ENCODE measurements at places on chromosomes 11 and 22.
A peak's percentile ranks its signal among the peaks of the same experiment; 100 is the strongest.

- DNase-seq, result peak; percentile 27
These were observed 15.9 kb upstream of the GRAMD4 start for GRCh38 chr22:46604306-46604690.

DNA sequence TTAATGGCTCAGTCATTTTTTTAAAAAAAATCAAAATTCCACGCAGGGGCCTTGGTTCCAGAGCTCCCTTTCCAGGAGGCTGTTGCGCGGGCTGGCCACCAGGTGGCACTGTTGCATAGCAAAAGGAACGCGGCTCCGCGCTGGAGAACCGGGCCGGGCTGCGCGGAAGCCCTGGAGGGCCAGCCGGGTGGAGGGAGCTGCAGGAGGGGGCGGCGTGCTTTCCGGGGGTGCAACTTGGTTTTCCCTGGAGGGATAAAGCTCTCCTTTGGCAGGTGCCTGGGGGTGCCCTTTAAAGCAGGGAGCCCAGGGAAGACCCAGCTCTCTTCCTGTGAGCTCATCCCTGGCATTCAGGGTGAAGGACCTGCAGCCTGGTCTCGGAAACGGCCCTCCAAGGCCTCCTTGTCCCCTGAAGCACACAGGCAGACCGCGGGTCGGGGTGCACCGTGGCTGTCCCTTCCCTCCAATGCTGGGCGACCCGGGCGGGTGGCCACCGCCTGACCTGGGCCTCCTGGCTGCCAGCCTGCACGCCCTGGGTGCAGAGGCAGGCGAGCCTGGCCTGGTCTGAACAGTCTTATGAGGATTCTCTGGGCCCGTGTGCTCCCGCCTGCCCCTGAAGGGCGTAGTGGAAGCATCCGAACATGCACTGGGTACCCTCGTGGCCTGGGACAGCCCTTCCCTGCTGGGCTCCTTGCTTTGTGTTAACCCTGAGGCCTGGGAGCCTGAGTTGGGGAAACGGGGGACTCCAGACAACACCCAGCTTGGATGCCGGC, 23.4 kb downstream of the KRTAP5-5 start:
- DNase-seq, result peak; percentile 64

GRCh38 chr22:45934659-45935341, 42.2 kb downstream of the WNT7B start:
- DNase-seq, result no peak

GRCh38 chr11:119739975-119740374, 11.0 kb upstream of the NECTIN1 start:
- DNase-seq, result no peak

GRCh38 chr11:86954269-86955110, 705 bp downstream of the FZD4 start:
- DNase-seq, result no peak

GRCh38 chr11:16778876-16779275, 40.4 kb downstream of the C11orf58 start:
- no peak for DNase-seq

DNA sequence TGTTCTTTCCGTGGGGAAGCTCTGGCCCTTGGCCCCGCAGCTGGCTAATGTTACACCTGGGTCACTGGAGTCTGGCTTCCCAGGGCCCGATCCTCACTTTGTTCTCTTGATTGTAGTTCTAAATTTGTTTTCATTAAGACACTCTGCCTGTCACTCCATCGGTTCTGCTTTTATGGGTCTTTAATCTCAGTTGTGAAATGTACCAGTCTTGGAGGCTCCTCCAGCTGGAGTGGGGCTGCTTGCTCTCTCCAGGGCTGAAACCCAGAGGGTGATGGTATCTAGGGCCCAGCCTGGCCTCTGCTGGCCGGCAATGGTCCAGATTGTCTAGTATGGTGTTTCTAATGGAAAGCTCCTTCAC, 352.9 kb downstream of the TENM4 start:
- no peak for DNase-seq

DNA sequence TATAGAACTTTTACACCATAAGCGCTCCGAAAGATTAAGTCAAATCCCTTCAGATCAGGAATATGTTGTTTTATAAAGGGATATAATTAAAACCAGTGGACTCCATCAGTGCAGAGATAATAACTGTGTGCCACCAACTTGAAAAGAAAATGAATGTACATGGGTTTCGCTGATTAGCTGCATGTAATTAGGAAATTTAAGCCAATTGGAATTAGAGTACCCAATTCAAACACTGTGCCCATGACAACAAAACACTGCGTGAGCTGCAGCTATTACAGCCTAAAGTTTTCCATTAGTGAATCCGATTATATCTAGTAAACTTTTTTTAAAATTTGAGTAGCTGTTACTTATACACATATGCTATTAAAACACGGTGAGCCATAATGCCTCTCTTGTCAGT, 392.3 kb upstream of the ARHGAP42 start:
- DNase-seq, result no peak

DNA sequence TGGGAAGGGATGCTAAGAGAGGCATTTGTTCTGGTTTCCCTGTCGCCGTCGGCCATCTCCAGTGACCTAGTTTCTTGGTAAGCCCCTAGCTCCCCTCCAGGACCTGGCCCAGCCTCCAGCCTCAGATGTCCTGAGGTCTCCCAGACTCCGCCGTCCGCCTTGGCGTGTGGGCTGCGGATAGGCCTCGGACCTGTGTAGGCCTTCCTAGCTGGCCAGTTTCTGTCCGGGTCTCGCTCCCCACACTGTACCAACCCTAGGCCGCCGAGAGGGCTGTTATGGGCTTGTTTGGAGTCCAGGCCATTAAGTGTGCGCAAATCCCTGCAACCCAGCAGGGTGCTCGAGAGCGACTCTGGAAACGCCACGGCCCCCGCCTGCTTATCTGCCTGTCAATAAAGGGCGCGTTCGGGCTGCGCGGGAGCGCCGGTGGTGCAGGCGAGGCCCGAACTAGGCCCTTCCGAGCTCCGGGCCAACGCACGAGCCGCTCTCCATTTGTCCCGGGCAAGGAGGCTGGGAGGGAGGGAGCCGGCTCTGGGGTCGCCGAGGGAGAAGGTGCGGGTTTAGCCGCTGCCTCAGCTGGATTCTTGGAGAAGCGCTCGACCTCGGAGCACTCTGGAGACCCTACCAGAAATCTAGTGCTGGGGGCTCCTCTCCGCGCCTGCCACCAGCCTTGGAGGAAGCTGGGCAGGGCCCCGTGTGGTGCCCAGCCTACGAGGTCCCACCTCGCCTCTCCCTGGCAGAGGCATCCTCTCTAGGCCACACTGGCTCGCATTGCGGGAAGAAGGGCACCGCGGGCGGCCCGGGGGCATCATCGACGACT, 8.7 kb upstream of the PAX6 start:
- DNase-seq, result no peak

GRCh38 chr11:69797737-69798528, 21.3 kb downstream of the FGF3 start:
- DNase-seq, result no peak

- no peak for DNase-seq
These were observed 10.7 kb downstream of the CRY2 start for GRCh38 chr11:45857961-45858474.

DNA sequence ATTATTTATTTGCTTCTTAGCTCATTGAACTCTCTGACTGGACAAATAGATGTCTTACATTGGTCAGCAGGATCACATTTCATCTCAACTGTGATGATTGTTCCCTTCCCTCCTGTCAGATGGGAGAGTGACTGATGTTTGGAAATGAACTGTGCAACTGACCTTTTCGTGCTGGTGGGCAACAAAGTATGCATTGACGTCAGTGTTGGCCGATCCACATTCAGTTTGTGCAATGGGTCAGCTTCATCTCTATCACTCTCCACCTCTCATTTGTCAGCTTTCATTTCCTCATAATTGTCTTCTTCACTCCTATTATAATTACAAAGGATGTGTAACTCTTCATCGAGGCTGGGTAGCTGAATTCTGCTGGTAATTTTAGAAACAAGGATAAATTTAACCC, 71.3 kb downstream of the PPP2R1B start:
- no peak for DNase-seq

GRCh38 chr11:47587723-47588326, 1.3 kb downstream of the FAM180B start:
- DNase-seq, result no peak

DNA sequence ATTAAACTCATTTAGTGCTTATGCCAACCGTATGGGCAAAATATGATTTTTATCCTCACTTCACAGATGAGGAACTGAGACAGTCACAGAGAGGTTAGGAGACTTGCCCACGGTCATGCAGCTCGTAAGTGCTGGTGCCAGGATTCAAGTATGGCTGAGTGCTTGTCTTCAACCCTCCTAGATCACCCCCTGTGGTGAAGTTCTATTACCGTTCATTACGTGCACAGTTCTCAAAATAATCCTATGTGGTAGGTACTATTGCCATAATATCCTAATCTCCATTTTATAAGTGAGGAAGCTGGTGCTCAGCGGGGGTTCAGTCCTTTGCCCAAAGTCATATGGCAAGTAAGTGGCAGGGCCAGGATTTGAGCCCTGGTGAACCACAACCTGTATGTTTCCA, 1.5 kb downstream of the MIEF1 start:
- no peak for DNase-seq

GRCh38 chr11:127998421-127998820, 588.9 kb downstream of the ETS1 start:
- DNase-seq, result no peak

- DNase-seq, result no peak
These were observed 30.1 kb downstream of the GGTLC2 start for GRCh38 chr22:22674467-22674866.

DNA sequence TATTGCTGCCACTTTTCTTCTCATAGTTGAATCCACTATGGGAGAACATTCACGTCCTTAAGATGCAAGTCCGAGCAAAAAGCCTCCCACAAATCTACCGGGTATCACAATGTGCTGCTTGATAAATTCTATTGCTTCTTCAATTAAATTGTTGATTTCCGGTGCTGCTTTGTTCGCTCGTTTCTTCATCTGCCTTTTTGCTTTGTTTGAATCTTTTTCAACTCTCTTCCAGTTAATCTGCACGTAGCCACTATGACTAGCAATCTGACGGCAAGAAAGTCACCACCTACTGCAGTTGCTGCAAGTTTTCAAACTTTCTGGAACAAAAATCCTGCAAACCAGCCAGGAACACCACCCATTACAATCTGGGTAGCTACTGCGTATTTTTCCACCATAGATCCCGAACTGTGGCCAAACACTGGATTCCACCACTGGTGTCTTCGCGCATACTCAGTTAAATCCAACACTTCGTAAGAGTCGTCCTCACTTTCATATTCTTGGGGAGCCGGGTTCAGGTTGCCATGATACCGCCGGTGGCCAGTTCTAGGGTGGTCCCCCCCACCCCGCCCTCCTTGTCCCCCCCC, 59.1 kb downstream of the CLMP start:
- DNase-seq, result no peak

DNA sequence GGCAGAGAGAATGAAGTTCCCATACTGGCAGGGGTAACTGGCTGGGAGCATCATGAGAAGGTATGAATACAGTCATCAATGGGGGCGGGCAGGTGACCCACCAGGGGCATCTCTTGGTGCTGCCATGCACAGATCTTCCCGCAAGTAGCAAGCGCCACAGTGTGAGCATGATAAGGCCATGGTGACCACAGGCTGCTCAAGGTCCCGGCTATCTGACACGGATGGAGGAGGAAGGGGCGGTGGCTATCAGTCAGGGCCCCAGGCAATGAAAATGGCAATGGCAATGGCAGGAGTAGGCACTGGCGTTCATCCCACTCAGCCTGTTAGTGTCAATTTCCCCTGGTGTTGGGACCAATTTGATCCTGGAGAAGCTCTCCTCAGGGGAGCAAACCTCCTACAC, 21.6 kb downstream of the ASCL2 start:
- DNase-seq, result no peak

DNA sequence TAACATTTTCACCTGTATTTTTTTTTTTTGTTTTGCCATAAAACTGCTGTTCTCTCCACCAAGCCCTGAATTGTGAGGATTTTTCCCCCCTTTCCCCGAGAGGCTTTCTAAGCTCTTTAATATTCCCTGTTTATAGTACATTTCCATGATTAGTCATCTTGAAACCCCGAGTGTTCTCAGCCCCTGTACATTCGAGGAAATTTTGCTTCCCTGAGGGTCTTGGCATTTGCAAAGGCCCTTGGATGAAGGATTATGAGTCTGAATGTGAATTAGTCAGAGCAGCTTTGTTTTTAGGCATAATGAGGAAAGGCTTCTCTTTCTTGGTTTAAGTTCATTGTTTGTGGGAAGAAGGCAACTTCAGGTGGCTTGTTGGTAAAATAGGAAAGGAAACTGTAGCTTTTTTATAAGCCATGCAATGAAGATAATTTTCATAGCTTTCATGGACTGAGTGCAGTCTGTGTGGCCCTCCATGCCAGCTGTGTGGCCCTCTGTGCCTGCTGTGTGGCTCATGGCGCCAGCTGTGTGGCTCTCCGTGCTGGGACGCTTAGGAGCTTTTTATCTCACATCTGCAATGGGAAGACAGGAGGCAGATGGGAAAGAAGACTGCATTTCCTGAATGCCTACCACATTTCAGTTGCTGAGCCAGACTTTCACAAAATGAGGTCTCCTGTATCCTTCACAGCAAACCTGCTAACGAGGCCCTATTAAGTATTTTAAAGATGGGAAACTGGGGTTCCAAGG, 129.0 kb downstream of the TEAD1 start:
- DNase-seq, result no peak

DNA sequence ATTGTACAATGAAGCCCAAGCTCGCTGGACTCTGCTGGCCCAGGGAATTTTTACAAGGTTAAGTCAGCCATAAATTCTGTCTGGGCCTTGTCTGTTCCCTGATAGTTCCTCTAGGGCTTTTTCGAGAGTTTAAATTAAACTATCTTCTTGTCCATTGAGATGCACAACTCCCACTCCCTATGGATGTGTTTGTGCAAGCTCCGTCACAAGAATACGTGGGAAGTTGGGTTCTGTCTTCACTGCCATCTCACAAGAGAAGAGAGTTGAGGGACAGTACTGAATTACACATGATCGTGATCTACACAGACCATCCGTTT, 153.6 kb upstream of the TTC12 start:
- no peak for DNase-seq

DNA sequence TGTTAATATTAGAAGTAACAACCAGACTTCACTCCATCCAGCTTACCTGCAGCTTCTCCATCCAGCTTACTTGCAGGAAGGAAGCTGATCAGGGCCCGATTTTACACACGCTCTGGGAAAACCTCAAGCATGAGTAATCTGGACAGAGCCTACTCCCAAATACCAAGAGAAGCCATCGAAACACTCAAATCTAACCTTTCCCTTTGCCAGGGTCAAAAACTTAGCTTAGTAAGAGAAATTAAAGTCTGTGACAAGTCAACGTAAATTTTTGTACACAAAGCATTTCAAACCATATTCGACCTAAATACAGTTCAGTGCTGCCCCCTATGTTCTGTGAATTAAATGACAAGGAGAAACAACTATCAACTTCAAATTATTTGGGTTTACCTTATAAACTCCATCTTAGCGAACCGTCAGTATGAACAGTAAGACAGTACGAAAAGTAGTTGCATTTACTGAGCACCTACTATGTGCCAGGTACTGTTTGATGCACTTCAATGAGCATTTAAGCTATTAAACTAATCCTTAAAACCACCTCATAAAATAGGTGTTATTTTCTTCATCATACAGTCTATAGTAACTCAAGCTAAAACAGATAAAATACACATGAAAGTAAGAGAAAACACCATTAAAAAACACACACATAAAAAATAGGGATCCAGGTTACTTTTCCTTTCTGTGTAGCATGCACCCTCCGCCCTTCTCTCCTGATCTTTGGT, 36.9 kb downstream of the ARFGAP3 start:
- DNase-seq, result no peak

Data from activated CD4-positive, alpha-beta T cell treated with anti-CD3 and anti-CD28 coated beads for 4 hours (primary cell).